ENCODE measurements at places on chromosomes 16 and 17.
A peak's percentile ranks its signal among the peaks of the same experiment; 100 is the strongest.

DNA sequence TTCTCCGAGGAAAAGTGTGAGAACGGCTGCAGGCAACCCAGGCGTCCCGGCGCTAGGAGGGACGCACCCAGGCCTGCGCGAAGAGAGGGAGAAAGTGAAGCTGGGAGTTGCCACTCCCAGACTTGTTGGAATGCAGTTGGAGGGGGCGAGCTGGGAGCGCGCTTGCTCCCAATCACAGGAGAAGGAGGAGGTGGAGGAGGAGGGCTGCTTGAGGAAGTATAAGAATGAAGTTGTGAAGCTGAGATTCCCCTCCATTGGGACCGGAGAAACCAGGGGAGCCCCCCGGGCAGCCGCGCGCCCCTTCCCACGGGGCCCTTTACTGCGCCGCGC lies at the start of gene ERBB2:
Gene ERBB2, plus strand, starts transcription at position 247 of the 330 bp plus-strand sequence. CDS start 175 bp downstream, outside the sequence.
- peaks cover 3% of the 10 kb centered on the region for H3K4me1 ChIP-seq
- peaks cover 2% of the 10 kb centered on the region for H3K36me3 ChIP-seq
- H3K27ac ChIP-seq: no peak within 1 kb of the TSS
- no peak within 1 kb of the TSS for H3K4me3 ChIP-seq
- H3K27me3 ChIP-seq: peaks cover 26% of the 10 kb centered on the region

- DNase-seq: no peak
- H3K4me3 ChIP-seq: no peak overlapping the region
These were observed 787 bp upstream of the CCL3L1 start for GRCh38 chr17:36197387-36197703.

DNA sequence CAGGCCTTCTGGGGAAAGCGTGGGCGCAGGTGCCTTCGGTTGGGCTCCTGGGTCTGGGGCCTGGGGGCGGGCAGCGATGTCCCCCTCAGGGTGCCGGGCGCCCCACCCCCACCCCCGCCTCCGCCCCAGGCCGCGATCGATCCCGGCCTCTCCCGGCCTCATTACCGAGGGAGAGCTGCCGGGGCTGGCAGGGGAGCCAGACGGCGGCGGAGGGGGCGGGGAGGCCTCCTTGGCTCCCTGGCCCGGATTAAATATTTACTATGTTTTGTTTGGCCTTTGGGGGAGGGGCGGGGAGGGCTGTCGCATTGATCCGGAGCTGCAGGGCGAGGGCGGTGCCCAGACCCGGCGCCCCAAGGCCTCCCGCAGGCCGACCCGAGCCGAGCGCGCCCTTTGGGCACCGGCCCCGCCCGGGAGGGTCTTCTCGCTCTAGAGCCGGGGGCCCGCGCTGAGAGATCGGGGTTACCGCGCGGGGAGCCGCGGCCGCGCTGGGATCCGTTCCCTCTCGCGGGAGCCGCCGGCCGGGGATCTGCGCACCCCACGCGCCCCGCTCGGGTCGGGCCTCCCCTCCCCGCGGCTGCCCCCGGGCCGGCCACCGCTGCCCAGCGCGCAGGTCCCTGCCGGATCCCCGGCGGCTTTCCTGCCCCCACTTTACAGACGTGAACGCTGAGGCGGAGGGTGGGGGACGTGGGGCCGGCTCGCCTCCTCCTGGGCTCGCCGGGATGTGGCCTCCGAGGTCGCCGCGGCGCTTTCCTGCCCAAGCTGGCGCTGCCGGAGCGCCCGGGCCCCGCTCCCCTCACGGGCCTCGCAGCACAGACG lies 27.0 kb downstream of the RTN4RL1 start:
- no peaks in the 10 kb centered on the region for H3K36me3 ChIP-seq
- H3K27me3 ChIP-seq: peaks cover 23% of the 10 kb centered on the region
- DNase-seq: peak; percentile 27
- no peaks in the 10 kb centered on the region for H3K4me1 ChIP-seq
- no peak overlapping the region for H3K4me3 ChIP-seq

DNA sequence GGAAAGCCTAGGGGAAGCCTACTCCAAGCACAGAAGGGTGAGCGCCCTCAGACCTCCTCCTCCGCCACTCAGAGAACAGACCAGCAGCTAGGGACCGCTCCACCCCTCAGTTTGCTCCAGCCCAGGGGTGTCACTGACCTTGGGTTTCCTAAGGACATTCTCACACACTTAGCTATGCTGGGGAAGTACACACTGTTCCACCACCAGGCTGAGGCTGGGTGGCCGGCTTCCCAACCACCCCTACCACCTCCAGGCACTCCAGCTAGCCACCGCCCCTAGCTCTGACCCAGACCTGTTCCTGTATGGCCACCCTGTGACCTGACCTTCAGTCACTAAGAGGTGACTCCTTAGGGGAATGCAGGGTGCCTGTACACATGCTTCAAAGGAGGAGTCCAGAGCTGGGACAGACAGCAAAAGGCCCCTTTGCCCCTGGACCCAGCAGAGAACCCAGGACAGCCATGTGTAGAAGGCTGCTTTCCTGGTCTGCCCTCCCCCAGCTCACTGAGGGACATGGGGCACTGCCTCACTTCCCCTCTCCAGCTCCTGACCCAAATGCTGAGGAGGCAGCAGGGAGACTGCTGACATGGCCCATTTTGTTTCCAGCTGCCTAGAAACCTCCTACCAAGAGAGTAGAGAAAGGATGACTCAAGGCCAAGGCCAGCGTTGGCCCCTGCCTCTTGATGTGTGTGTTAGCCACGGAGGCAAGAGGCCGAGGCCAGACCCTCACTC lies 6.7 kb downstream of the HSPB9 start:
- peaks cover 31% of the 10 kb centered on the region for H3K4me1 ChIP-seq
- peak overlapping the region; percentile 29 for H3K27ac ChIP-seq
- H3K27me3 ChIP-seq: no peaks in the 10 kb centered on the region
- no peak for DNase-seq

GRCh38 chr17:30208214-30208613 lies 27.3 kb downstream of the SLC6A4 start:
- no peak overlapping the region for H3K4me3 ChIP-seq
- no peaks in the 10 kb centered on the region for H3K4me1 ChIP-seq
- no peaks in the 10 kb centered on the region for H3K36me3 ChIP-seq
- no peak overlapping the region for H3K27ac ChIP-seq
- no peak for DNase-seq

GRCh38 chr17:60390186-60390585 lies 1.7 kb downstream of the USP32 start:
- DNase-seq: no peak
- no peaks in the 10 kb centered on the region for H3K36me3 ChIP-seq
- H3K27me3 ChIP-seq: no peaks in the 10 kb centered on the region
- H3K4me1 ChIP-seq: peaks cover 49% of the 10 kb centered on the region
- no peak overlapping the region for H3K27ac ChIP-seq

DNA sequence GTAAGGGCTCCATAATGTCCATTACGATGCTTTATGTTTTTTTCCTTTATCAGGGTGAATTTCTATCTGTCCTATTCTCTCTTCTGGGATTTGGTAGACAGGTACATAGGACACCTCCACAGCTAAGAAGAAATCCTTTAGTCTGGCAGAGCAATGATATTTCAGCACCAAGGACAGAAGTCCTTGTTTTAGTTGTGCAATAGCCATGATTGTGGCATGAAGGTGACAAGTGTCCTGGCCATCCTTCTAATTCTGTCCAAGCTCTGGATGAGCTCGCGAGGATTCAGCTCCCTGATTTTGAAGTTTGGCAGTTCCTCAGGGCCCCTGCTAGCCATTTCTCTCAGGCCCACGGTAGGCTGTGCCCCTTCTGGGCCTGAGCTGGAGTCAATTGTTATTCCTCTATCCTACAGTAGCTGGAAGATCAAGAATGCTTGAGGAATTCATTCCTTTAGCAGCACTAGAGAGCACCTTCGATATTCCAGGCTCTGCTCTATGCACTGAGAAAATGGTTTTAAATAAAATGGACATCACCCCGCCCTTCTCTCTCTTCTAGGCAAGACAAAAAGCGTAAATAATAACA lies 320.8 kb downstream of the XYLT1 start:
- no peak overlapping the region for H3K4me3 ChIP-seq
- no peak overlapping the region for H3K27ac ChIP-seq
- no peaks in the 10 kb centered on the region for H3K27me3 ChIP-seq
- no peak for DNase-seq

DNA sequence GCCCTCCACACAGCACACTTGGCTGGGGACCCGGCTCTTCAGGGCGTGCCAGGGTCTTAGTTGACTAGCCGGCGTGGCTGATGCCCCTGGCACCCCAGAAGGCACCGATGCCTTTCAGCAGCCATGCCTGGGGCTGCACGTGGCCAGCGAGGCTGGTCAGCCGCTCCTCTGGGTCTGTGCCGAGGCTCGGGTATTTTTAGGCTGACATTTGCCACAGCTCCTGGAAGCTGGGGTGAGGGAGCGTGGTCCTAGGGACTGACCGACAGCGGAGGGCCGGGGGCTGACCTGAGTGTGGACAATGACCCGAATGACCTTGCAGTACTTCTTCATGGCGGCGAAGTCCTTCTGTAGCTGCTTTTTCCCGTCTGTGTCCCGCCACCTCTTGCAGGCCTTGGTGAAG lies 3.9 kb downstream of the RPL3L start:
- H3K36me3 ChIP-seq: no peaks in the 10 kb centered on the region
- H3K4me1 ChIP-seq: peaks cover 3% of the 10 kb centered on the region
- H3K4me3 ChIP-seq: no peak overlapping the region
- H3K27me3 ChIP-seq: no peaks in the 10 kb centered on the region
- no peak overlapping the region for H3K27ac ChIP-seq
- DNase-seq: no peak

GRCh38 chr16:58425756-58426494 lies 33.7 kb downstream of the GINS3 start:
- no peak overlapping the region for H3K27ac ChIP-seq
- H3K4me3 ChIP-seq: no peak overlapping the region
- peaks cover 13% of the 10 kb centered on the region for H3K4me1 ChIP-seq
- H3K36me3 ChIP-seq: no peaks in the 10 kb centered on the region
- peak; percentile 36 for DNase-seq
- peaks cover 6% of the 10 kb centered on the region for H3K27me3 ChIP-seq

- H3K36me3 ChIP-seq: no peaks in the 10 kb centered on the region
- H3K27ac ChIP-seq: peak overlapping the region; percentile 80
- peaks cover 66% of the 10 kb centered on the region for H3K4me1 ChIP-seq
- peak; percentile 82 for DNase-seq
- H3K4me3 ChIP-seq: peak overlapping the region; percentile 39
These were observed 23.7 kb downstream of the CDH1 start for GRCh38 chr16:68760671-68761275.

DNA sequence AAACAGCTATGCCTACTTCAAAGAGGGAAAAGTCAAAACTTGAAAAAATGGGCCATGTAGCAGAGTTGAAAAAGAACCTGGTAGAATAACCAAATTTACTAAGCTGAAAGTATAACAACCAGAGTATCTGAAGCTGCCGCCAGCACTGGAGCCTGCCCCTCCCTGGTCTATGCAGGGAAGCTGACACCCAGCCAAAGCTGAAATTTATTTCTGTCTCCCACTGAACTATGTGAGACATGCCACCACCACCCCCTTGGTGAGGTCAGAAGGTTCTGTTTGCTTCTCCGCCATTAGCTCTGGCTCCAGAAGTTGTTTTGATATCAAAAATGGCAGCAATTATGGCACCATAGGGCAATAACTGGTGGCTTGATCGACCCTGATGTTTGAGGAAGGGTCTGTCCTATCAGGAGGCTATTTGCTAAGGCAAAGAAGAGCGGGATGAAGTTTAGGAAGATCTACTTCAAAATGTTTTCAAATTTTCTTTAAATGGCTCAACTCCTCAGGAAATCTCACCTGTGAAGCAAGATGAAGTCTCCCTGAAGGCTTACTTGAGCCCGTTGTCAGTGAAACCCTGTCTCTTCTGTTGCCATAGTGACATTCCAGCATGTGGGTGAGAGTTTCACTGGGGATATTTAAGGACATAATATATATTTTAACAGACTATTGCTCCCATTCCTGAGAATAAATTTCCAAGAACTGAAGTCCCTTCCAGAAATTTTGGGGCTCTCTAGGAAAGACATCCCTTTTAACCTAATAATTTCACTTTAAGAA lies 122.0 kb downstream of the COPRS start:
- H3K36me3 ChIP-seq: no peaks in the 10 kb centered on the region
- no peak for DNase-seq
- no peak overlapping the region for H3K4me3 ChIP-seq

- H3K4me3 ChIP-seq: no peak overlapping the region
- DNase-seq: no peak
- H3K27me3 ChIP-seq: no peaks in the 10 kb centered on the region
These were observed 25.5 kb downstream of the BAIAP2 start for GRCh38 chr17:81060416-81060815.

GRCh38 chr17:48113201-48113676 lies 5.7 kb downstream of the SNX11 start:
- peak overlapping the region; percentile 79 for H3K27ac ChIP-seq
- H3K36me3 ChIP-seq: peaks cover 21% of the 10 kb centered on the region
- peaks cover 45% of the 10 kb centered on the region for H3K4me1 ChIP-seq
- peak overlapping the region; percentile 50 for H3K4me3 ChIP-seq
- H3K27me3 ChIP-seq: no peaks in the 10 kb centered on the region
